ENCODE measurements at places on chromosomes 4 and X. TPM values are rescaled to one million over a fixed set of nuclear protein-coding genes. Genes with fewer than 3 reads are reported as not detected.

- DNase-seq = no peak
These were observed 47.8 kb downstream of the COMMD8 start for GRCh38 chr4:47415719-47416118.

DNA sequence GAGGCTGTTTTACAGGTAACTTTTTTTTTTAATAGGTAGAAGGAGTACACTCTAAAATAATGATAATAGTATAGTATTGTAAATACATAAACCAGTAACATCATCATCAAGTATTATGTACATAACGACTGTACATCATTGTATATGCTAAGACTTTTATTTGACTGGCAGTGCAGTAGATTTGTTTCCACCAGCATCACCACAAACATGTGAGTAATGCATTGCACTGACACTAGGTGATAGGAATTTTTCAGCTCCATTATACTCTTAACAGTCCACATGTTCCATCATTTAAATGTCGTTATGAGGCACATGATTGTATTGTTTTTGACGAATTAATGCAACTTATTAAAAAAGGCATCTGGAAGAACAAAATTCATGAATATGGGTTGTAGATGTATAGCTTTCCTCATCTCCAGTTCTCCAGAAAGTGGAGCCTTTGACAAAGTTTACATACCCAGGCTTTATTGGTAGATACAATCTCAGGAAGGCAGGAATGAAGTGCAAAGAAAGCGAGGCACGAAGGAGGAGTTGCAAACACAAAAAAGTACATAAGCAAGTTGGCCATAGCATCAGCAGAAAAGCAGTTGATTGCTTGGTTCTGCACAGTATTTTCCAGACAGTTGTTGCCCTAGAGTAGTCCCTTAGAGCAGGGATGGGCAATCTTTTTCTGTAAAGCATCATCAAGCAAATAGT is 336.9 kb upstream of the NR3C2 start:
- no peak for DNase-seq

- peak; percentile 66 for DNase-seq
These were observed 41.1 kb upstream of the WDR1 start for GRCh38 chr4:10157478-10158332.

GRCh38 chrX:15594371-15594770 is 6.4 kb downstream of the ACE2 start:
- DNase-seq = no peak

The PAGE2 gene
- polyA plus RNA-seq = not detected

The ASB9 gene
- polyA plus RNA-seq = 0.22 TPM
